ENCODE measurements at places on chromosomes 2 and 18.

- DNase-seq = no peak
These were observed 5.5 kb downstream of the TMEM177 start for GRCh38 chr2:119684518-119684917.

DNA sequence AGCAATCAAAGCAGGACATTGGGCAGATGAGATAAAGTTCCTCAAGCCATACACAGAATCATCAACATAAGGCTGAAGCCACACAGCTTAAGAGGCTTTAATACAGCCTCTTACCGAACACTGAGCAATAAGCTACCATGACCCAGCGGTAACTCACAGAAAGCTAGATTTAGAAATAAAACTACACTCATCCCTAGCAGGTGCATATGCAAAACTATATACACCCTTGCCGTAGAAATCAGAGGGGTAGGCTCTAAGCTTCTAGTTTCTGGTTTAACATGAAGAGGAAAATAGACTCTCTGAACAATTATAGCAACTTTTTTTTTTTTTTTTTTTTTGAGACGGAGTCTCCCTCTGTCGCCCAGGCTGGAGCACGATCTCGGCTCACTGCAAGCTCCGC, 428.8 kb upstream of the FIGN start:
- no peak for DNase-seq

DNA sequence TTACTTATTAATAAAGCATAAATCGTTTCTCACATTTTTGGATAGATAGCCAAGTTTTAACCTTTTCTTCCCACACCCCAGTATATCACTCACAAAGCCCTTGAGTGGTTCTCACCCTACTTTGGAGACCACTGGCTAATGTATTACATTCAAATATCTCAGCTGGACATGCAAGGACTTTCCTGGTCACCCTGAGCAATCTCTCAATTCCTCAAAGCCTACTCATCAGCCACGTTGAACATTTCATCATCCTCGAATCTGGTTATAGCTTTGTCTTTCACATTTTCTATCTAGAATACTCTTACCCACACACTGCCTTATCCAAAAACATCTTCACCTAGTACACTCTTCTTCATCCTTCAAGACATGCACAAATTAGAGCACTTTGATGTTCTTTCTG, 71.1 kb upstream of the MAPRE2 start:
- DNase-seq = no peak

- no peak for DNase-seq
These were observed 42.4 kb downstream of the TCF7L1 start for GRCh38 chr2:85175369-85176299.

GRCh38 chr2:233338812-233339368, 15.4 kb upstream of the DGKD start:
- no peak for DNase-seq

GRCh38 chr18:36608107-36608506, 220.7 kb downstream of the TPGS2 start:
- DNase-seq = no peak

GRCh38 chr2:14306268-14306861, 326.2 kb upstream of the LRATD1 start:
- no peak for DNase-seq

DNA sequence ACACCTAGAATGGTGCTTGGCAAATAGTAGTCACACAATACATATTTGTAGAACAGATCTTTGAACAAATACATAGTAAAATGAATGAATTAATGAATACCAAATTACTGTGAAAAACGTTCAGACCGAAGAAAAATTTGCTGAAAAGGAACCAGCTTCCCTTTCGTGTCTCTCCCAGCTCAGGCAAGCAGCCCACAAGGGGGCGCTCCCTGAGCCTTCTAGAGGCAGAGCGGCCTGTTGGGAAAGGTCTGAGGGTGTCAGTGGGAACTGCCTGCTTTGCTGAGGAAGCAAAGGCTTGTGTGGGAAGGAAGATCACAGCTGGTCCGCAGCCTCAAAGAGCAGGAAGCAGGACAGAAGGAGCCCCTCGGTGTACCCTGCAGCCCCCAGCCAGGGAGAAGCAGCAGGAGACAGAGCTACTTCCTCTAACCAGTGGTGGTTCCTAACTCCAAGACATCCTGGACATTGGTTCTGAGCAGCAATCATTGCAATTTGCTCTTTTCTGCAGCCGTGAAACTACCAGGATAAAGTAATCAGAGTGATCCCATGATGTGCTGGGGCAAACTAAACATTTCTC, 231.1 kb downstream of the ANKRD30B start:
- no peak for DNase-seq

DNA sequence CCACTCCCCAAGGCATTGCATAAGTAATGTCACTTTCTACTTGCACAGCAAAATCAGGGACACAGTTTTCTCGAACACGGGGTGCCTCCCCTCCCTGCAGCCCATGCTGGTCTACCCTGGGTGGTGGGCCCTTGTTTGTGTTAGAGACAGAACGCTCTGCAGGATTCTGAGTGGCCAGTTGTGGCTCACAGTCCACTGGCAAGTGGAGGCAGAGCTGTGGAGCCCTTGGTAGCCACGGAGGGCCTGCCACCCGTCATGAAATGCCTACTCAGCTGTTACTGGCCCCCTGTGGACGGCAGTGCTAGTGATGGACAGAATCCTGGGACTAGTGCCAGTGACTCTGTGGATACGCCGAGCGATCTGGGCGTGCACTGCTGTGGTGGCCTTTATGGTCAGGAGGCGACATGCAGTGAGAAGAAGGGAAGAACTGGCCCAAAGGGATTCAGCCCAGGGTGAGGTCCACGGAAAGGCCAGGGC, 54.0 kb upstream of the TXNDC2 start:
- no peak for DNase-seq
